ENCODE measurements at places on chromosomes 4 and X. TPM values are rescaled to one million over a fixed set of nuclear protein-coding genes. Genes with fewer than 3 reads are reported as not detected.

The ADH1C gene
- 2.3 TPM for total RNA-seq

The GPRASP2 gene
- 10.5 TPM for total RNA-seq

The CSN1S1 gene
- not detected for total RNA-seq

The TMEM144 gene
- 9.1 TPM for total RNA-seq

The MAGEA6 gene
- total RNA-seq = not detected
